ENCODE measurements at places on chromosomes 1 and 21. TPM values are rescaled to one million over a fixed set of nuclear protein-coding genes. Genes with fewer than 3 reads are reported as not detected.

The PGLYRP4 gene
- total RNA-seq, result not detected

The C1QB gene
- total RNA-seq, result not detected

The MYOC gene
- total RNA-seq, result 0.06 TPM

The PTCH2 gene
- 0.23 TPM for total RNA-seq

The LCE1D gene
- not detected for total RNA-seq

The PRRC2C gene
- 68.0 TPM for total RNA-seq

The PPIAL4G gene
- not detected for total RNA-seq

The AUNIP gene
- total RNA-seq, result 8.5 TPM

The ZNF593OS gene
- total RNA-seq, result not detected

The ACOT11 gene
- 2.2 TPM for total RNA-seq

The PYCR2 gene
- total RNA-seq, result 61.6 TPM

The F13B gene
- not detected for total RNA-seq

The DISC1 gene
- total RNA-seq, result 0.33 TPM

The KRTAP12-2 gene
- not detected for total RNA-seq

The VASH2 gene
- 3.7 TPM for total RNA-seq

The ENAH gene
- total RNA-seq, result 95.3 TPM

The KCNE2 gene
- total RNA-seq, result not detected

The MAP3K6 gene
- total RNA-seq, result 13.2 TPM

The TOR3A gene
- 42.9 TPM for total RNA-seq

The CRNN gene
- not detected for total RNA-seq

The NOS1AP gene
- 0.39 TPM for total RNA-seq
